Stimulated activated CD4-positive, alpha-beta T cell treated with anti-CD3 and anti-CD28 coated beads, Interleukin-2, amount 100 ng/mL, for 48 hours (primary cell): ENCODE measurements at places on chromosomes 12 and 14.

GRCh38 chr14:67237591-67237990, 3.6 kb upstream of the PALS1 start:
- DNase-seq: no peak

GRCh38 chr12:39723831-39724230, 104.2 kb upstream of the ABCD2 start:
- no peak for DNase-seq

DNA sequence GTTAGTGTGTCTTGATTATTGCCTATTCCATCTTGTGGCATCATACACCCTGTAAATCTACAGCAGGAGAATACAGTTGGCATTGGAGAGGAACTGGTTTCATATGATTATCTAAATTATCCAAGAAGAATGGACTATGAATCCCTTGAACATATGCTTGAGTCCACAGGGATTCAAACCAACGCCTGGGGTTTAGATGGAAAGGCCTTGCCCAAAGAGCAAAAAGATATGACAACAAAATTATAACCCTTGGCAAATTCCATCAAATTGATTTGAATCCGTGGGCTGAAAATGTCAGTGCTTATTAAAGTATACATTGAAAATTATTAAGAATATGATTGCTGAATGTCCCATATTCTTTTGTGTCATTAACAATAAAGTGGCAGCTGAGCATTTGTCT, 108.2 kb downstream of the PDE3A start:
- no peak for DNase-seq

- DNase-seq: no peak
Measured at GRCh38 chr14:61611880-61612630, 83.3 kb upstream of the HIF1A start.

- DNase-seq: no peak
Measured at GRCh38 chr14:39668449-39668848, 236.2 kb upstream of the FBXO33 start.

GRCh38 chr12:130835436-130835835, 3.6 kb downstream of the STX2 start:
- no peak for DNase-seq

GRCh38 chr12:24078318-24078765, 128.9 kb upstream of the SOX5 start:
- DNase-seq: no peak

GRCh38 chr12:30908722-30909348, 17.7 kb upstream of the TSPAN11 start:
- no peak for DNase-seq

- DNase-seq: no peak
Measured at GRCh38 chr14:25516838-25517237, 466.9 kb upstream of the STXBP6 start.

DNA sequence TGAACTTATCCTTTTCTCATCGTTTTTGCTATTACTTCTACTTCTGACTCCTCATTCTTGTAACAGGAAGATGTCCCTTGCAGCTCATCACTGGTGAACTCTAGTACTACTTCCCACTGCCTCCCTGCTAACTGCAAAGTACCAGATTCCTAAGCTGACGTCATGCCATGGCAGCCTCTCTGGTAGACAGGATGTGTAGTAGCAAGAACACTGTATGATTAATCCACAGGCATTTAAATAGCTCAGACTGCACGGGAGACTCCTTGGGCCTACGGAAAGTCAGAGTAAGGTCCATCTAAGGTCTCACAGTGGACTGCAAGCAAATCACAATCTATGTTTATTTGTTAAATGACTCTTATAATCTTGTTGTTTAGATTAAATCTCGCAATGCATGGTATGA, 43.5 kb downstream of the DNAI7 start:
- DNase-seq: no peak

- DNase-seq: no peak
Measured at GRCh38 chr14:105218611-105219010, 29.7 kb upstream of the BTBD6 start.

GRCh38 chr12:46751173-46751572, 74.6 kb downstream of the SLC38A4 start:
- DNase-seq: no peak

DNA sequence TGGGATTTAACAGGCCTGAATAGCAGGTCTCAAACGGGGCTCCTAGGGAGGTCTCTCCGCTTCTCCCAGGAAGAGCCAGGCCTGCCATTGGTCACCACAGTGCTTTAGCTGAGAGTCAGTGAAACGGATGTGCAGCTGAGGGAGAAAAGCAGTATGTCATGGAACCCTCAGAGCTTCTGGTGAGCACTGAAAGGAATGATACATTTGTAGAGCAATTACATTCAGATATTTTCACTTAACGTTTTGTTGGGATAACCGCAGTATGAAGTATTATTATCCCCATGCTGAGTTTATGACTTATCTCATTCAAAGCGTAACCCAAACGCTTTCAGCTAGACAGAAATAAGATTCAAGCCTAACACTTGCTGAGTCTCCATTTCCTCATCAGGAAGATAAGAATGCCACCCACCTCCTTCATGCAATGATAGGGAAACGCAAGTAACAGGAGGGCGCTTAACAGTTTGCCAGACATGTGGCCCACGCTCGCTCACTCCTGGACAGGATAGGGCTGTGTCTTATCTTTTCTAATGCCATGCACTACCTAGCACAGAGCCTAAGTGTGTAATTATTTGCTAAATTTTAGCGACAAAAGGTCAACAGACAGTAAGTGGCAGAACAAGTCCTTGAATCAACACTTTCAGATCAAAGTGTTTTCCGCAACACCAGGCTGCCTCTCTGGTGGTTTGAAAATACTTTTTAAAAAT, 28.2 kb downstream of the DAD1 start:
- DNase-seq: no peak

- DNase-seq: no peak
Measured at GRCh38 chr12:49017891-49018260, 700 bp downstream of the PRKAG1 start.

GRCh38 chr14:95833429-95833828, 43.2 kb upstream of the TUNAR start:
- no peak for DNase-seq

DNA sequence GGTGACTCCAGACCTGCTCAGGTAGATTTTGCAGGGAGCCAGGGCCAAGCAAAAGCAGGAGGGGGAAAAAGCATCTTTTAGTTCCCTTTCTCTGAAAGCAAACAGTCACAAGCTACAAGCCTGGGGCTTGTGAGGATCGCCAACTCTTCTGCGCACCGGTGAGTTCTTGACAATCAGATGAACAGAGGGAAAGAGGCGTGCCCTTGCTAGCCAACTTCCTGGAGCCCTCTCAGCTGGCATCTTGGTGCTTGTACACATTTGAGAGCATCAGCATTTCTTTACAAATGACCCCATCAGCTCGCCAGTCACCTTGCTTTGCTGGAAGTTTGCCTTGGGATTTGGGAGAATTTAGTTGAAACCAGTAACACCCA, 55.5 kb downstream of the ZNF664 start:
- DNase-seq: no peak

- no peak for DNase-seq
Measured at GRCh38 chr14:54348923-54349620, 47.7 kb upstream of the CDKN3 start.

DNA sequence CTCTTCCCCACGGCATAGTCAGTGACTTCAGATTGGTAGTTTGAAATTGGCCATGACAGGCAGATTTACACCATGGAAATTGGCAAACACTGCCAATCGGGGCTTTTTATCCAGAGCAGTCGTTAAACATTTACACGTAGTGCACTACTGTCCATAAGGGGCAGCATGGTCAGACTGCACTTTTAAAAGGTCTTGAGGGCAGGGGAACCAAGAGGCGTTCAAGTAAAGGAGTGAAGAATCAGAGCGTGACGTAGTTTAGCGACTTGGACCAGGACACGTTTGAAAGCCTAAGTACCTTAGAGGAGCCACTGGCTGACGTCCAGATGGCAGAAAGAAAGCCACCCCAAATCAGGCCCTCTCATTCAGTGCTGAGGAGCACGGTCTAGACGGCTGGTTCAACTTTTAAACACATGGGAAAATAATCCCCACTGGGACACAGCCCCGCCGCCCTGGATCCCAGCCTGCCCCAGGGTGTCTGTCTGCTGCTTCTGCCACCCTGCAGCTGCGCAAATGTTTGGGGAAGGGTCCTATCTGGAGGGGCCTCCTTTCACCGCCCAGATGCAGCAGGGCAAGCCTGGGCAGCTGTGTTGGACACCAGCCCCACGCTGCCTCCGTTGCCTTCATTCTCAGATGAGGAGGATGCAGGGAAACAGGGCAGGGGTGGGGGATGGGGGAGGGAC, 52.5 kb upstream of the PPP2R5C start:
- no peak for DNase-seq

DNA sequence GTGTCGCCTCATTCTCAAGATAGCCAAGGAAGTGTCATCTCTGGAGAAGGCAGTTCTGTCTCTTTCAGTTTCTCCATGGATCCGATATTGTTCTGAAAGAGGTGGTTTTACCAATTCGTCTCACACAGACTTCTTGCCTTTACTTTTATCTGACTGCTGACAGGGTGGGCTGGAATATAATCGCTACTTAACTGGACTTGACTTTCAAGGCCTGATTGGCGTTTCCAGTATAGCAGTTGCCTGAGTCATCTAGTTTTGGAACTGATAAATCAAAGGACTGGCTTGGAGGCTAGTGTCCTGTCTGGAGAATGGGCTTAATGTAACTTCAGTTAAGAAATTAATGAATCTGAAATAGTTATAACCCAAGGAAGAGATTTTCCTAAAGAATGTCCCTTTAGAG, 21.6 kb downstream of the PRKCH start:
- no peak for DNase-seq

GRCh38 chr12:27614866-27615265, 81.4 kb upstream of the REP15 start:
- DNase-seq: no peak

- DNase-seq: peak; percentile 10
Measured at GRCh38 chr12:120887253-120888043, 16.7 kb downstream of the SPPL3 start.

DNA sequence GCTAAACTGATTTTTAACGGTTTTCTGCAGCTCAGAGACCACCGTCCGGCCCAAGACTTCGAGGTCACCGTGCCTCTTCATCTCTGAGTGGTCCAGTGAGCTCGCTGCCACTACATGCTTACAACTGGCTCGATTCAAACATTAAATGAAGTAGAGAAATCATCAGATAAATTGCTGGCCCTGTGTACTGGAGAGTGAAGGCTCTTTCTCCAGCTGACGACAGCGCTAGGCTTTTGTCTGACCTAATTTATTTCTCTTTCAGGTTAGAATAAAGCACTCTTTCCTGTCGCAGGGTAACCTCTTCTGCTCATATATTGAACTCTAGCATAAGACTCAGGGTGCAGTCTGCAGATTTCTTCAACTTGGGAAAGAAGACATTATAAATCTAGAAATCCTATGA, 6.4 kb downstream of the BCL11B start:
- DNase-seq: no peak

GRCh38 chr14:22774011-22774706, 7.7 kb downstream of the OXA1L start:
- DNase-seq: no peak

- DNase-seq: no peak
Measured at GRCh38 chr12:480831-481816, 21.4 kb downstream of the B4GALNT3 start.

- no peak for DNase-seq
Measured at GRCh38 chr12:106150555-106150954, 11.8 kb upstream of the NUAK1 start.

DNA sequence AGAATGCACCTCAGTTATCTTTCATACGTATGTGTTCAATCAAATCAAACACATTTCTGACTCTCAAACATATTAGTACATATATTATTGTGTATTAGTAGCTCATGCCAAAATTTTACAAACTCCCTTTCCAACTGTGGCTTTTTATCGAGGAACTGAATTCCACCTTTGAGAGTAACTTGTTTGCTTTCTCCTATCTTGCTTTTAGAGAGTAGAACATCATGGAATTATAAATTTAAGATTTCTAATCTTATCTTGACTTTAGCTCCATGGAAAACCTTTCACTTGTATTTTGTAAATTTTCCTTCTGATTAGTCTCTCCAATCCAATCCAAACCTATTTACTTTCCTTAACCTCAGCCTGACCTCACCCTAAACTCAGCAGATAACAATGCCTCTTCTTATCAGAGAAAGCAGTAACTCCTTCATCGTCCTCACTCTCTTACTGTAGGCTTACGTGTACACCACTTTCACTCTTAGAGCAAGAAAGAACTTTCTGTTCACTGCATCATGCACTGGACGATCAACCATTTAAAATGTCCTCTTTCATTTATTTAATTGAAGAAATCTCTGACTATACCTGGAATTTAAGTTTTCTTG, 164.5 kb downstream of the TMTC3 start:
- DNase-seq: no peak

GRCh38 chr12:127589541-127589940, 677.4 kb upstream of the TMEM132C start:
- DNase-seq: no peak

- DNase-seq: peak; percentile 2
Measured at GRCh38 chr14:57182760-57183503, 85.8 kb downstream of the EXOC5 start.

- peak; percentile 32 for DNase-seq
Measured at GRCh38 chr12:122836027-122836921, 1.0 kb downstream of the HIP1R start.

GRCh38 chr12:55658635-55659391, 22.1 kb downstream of the OR10P1 start:
- no peak for DNase-seq
